Left lobe of liver (tissue), 2 donors: ENCODE measurements at places on chromosomes 1 and 21. TPM values are rescaled to one million over a fixed set of nuclear protein-coding genes. Genes with fewer than 3 reads are reported as not detected.

DNA sequence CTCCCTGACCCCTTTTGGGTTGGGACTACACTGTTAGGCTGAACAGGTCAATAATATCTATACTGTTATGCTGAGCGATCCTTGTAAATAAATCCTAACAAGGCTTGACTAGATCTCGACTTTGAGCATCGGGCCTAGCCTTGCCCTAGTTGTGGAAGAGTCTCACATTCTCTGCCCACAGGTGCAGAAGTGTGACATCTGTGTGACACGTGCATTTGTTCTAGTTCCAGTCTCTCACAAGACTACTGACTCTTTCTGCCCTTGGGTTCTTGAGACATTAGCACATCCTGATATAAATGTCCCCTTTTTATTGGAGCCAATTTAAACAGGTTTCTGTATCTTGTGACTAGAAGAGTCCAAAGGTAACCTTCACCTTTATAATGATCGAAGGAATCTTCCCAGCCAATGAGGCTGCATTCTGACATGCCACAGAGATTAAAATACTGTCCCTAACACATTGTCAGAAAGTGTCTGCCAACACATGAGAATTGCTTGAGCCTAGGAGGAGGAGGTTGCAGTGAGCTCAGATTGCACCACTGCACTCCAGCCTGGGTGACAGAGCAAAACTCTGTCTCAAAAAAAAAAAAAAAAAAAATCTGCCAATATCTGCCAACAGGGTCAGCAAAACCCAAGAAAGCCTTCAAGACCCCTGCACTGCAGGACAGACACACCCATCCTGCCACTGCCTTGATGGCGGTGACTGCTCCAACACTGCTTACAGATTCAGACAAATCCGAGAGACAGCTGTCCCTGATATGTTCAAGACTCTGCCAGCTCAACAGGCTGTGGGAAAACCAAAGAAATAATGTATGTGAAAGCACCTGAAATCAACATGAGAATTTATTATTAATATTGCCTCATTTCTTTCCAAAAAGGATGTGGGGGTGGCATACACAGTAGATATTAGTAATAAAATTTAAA lies 56.5 kb upstream of the PSEN2 start:
- no peak for DNase-seq

- no peak for DNase-seq
Measured at GRCh38 chr1:93989601-93990000, 80.4 kb upstream of the GCLM start.

The KRTAP12-2 gene
- total RNA-seq: not detected

- no peak for DNase-seq
Measured at GRCh38 chr1:238119861-238120260, 229.1 kb upstream of the ZP4 start.

The GPA33 gene
- 0.20 TPM for total RNA-seq

DNA sequence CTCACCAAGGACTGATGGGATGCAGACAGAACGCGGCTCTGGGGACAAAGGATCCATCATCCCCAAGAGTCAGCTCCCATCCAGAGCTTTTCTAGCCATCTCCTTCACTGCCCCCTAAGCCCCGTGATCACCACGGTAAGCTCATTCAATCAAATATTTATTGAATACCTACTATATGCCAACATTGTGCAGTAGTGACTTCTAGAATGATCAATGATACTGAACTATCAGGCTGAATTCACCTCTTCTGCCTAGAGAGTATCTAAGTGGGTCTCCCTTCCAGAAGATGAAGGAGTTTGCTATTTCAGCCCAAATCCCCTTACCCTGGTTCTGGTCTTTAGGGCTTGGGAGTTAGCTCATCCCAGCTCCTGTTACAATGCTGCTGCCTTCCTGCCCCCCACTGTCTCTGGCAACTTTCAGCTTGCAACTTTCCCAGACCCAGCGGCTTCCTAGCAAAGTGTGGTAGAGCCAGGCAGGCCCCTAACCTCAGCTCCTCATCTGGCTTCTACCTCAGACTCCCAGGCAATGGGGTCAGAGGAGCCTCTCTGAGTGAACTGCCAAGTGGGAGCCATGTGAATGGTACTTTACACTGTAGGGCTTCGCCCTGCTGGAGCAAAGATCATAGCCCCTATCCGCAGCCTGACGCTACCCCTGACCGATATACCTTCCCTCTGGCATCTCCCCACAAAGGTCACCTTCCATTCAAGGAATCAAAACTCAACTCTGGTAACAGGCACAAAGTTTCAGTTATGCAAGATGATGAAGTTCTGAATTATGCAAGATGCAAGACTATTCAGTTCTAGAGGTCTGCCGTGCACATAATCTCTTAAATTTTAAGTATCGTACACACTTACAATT lies 20.9 kb downstream of the TMEM53 start:
- no peak for DNase-seq

- DNase-seq: no peak
Measured at GRCh38 chr1:222631611-222632208, 13.8 kb downstream of the MIA3 start.

DNA sequence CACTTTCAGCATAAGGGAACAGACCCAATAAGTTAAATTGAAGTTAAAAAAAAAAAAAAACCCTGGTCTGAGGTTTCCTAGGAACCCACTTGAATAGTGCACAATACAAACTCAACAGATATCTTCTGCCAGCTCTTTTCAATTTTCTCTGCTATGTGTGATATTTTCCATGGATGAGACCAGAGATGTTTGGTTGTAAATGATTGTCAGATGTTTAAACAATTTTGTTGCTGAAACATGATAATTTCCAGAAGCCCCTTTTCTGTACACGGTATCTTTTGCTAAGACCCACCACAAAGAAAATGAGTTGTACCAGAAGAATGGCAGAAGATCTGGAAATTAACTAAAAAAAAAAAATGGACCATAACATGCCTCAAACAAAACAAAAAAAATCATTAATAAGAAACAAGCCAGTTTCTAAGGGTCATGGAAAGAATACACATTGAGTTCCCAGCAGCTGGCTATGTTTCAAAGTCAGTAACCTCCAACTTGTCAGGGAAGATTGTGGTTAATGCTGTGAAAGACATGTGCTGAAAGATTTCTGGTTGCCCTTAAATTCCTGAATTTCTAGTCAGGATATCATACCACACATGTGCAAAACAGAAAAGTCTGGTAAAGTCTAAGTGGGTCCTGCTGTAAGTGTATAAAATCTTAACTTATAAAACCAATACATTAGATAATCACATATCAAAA lies 35.6 kb upstream of the MGST3 start:
- DNase-seq: no peak

- no peak for DNase-seq
Measured at GRCh38 chr1:32971576-32971975, 7.0 kb upstream of the RNF19B start.

GRCh38 chr1:232274236-232274855 lies 355.6 kb downstream of the SIPA1L2 start:
- DNase-seq: no peak

DNA sequence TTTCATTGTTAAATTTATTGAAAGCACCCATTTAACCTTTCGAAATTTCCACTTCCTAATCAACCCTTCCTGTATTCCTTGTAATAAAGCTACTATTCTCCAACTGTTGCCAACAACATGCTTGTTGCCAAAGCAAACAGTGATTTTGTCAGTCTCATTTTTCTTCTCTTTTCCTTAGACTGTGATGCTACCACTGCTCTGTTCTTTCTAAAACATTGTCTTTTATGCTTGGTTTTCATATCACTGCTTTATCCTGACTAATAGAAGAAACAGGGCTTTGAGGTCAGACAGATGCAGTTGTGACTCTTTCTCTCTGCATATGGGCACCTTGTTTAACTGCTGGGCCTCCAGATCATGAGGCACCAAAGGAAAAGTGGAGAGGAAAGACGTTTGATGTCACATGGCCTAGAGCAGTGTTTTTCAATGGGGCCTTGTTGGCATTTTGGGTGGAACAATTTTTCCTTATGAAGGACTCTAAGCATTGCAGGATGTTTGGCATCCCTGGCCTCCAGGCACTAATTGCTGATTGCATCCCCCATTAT lies 56.1 kb downstream of the HMCN1 start:
- DNase-seq: no peak

DNA sequence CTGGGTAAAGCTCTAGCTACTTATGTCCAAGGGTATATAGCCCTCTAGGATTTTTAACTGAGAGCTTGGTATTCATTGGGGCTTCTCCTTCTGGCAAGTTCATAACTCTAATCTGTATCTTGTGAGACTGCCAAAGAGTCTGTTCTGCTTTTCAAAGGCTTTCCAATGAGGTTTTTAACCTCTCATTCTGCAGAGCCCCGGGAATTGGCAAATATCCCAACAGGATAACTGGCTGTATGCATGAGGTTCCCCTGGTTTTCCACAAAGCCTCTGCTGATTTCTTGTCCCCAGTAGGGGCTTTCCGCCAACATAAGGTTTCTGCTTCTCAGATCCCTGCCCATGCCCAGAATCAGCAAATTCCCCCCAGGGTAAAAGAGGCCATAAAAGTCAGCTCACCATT lies 40.9 kb downstream of the RPL5 start:
- no peak for DNase-seq

The KANK4 gene
- total RNA-seq: 2.4 TPM

DNA sequence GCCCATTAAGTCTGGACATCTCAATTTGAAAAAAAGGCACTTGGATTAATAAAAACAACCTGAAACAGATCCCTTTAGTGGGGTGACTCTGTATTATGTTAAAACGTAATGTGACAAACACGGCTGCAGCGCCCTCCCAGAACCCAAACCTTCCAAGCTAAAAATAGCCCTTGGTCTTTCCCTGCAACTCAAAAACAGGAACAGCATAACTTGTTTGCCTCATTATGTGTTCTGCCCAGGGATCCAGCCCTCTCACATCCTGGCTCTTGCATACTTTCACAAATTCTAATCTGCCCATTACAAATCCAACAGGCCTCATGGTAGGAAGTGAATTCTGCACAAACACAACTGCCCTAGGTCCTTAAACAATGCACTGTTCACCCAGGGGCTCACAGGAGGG lies 94.7 kb upstream of the GADD45A start:
- DNase-seq: no peak

The SLC2A5 gene
- total RNA-seq: 0.35 TPM

GRCh38 chr1:17289721-17290120 lies 18.3 kb upstream of the PADI4 start:
- no peak for DNase-seq

- DNase-seq: no peak
Measured at GRCh38 chr21:39630827-39631226, 18.1 kb downstream of the B3GALT5 start.

The LRRN2 gene
- total RNA-seq: 0.15 TPM

The EPRS1 gene
- 29.9 TPM for total RNA-seq

The FCRL6 gene
- total RNA-seq: 0.23 TPM

DNA sequence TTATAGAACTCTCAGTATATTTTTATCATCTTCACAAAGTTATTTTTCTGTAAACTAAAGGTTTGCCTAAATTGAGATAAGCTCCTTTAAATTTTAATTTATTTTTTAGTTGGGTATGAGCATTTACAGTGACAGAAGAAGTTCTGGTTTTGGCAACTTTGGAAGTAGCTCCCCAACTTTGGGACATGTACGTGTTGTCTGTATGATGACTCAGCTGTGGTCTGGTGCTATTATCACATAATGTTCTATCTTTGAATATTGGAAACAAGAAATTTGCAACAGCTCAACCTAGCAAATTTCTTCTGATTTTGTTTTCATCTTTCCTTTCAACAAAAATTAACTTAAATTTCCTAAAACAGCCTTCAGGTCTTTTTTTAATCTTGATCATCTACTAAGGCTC lies 46.6 kb upstream of the C1orf105 start:
- no peak for DNase-seq

- DNase-seq: no peak
Measured at GRCh38 chr1:57353654-57354053, 70.2 kb downstream of the DAB1 start.

DNA sequence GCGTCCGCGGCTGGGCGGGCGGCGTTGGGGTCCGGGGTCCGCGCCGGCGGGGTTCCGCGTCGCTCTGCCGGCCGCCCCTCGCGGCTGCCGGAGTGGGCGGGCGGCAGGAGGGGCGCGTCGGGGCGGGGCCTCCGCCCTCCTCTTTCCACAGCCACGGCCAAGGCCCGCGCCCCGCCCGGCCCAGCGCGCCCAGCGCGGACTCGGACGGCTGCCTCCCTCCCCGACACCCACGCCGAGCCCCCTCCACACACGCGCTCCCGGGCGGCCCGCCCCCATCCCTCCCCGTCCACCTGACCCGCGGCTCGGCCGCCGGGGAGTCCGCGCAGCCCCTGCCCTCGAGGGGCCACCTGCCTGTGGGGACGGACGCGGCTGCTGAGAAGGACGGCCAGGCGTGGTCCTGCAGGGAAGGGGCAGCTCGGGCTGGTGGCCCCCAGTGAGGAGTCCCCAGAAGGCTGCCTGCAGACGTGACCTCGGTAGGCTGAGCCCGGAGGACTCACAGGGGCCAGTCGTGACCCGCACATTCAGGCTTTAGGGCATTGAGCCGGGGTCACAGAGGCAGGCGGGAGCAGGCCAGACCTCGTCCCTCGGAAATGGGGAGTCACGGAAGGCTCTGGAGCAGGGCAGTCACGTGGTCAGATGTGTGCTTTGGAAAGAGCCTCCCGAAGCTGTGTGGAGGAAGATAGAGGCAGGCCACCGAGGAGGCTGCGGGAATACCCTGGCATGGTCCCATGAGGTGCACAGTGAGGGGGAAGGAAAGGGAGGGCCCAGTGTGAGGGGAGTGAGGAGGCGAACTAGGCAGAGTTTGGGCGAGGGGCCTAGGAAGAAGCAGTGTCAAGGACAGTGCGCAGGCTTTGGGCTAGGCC lies at the start of gene COL8A2:
TSS of gene COL8A2 (minus strand) at position 94 of the 863 bp plus-strand sequence. CDS start 24,980 bp downstream, outside the sequence.
- no peak for DNase-seq

DNA sequence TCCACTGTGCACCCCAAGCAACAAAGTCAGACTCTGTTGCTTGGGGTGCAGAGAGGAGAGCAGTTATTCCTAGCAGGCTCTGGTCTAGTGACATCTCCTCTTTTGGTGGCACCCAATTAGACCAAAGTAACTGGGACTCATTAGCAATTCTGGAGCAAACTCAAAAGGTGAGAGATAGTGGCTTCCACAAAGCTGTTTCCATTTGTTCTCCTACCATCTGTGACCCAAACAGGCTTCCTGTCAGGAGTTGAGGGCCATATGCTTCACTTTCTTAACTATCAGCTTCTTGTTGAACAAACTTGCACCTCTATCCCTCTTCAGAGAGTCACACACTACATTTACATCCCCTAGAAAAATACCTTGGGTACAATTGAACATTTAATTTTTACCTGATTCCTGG lies 1.5 kb upstream of the ATXN7L2 start:
- DNase-seq: no peak

DNA sequence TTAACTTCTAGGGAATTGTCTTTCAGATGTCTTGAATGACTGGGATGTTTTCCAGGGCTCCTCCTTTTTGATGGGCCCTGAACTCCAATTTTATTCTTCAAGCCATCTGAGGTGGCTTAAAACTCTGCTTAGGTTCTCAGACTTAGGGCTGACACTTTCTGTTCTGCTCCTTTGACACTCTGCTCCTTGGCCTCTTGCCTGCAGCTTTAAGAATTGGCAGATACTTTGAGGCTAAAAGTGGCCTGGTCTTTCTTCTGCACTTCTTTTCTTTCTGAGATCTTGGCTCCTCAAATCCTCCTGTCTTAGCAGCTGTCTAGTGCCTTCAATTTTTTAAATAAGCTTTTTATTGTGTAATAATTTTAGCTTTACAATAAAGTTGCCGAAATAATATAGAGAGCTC lies 294.6 kb downstream of the RPS6KC1 start:
- no peak for DNase-seq

GRCh38 chr1:41862384-41863221 lies 56.1 kb downstream of the HIVEP3 start:
- no peak for DNase-seq

GRCh38 chr1:175637911-175638310 lies 105.5 kb downstream of the TNR start:
- no peak for DNase-seq

GRCh38 chr21:16287046-16287445 lies 557.3 kb downstream of the USP25 start:
- no peak for DNase-seq

The UMODL1 gene
- total RNA-seq: 0.18 TPM

- no peak for DNase-seq
Measured at GRCh38 chr1:7888248-7889081, 35.6 kb upstream of the UTS2 start.
